ENCODE measurements at places on chromosomes 2 and 18.

- no peak for DNase-seq
Observed at GRCh38 chr2:158894078-158894477, 74.4 kb upstream of the TANC1 start.

DNA sequence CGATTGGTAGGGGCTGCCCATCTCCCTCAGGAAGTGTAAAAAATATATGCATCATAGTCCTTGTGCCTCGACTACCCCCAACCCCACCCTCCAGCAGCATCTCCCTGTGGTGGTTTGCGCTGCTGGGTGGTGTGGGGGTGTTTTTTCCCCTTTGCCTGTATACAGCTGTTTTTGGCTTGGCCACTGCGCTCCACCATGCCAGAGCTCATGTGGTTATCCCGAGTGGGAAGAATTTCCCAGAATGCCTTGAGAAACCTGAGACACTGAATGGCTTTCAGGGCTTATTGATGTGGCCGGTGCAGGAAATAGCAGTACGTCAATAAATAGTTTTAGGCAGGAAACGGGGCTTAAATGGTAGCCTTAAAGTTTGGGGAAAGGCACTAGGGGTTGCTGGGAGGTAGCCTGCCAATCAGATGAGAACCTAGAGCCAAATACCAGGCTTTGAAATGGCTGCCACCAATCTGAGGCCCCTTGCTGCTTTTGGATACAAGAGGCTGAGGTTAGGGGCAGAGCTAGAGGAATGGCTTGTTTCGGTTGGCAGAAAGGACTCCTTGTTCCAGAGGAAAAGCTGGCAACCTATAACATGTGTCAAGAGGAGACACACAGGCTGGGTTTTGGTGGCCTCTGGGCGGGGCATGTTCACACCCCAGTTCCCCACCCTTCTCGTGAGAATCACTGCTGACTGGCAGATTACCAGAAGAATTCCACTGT lies 144.1 kb downstream of the SMAD7 start:
- DNase-seq: no peak

DNA sequence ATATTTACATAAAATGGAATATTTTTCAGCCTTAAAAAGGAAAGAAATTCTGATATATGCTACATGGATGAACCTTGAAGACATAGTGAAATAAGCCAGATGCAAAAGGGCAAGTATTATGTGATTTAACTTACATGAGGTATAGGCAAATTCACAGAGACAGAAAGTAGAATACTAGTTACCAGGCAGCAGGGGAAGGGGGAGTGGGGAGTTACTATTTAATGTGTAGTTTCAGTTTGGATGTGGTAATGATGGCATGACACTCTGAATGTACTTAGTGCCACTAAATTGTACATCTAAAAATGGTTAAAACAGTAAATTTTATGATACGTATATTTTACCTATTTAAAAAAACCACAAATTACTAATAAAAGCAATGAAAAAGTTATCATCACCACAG lies 12.1 kb downstream of the METTL4 start:
- DNase-seq: no peak

GRCh38 chr2:70967189-70967588 lies 11.2 kb upstream of the ANKRD53 start:
- DNase-seq: no peak

DNA sequence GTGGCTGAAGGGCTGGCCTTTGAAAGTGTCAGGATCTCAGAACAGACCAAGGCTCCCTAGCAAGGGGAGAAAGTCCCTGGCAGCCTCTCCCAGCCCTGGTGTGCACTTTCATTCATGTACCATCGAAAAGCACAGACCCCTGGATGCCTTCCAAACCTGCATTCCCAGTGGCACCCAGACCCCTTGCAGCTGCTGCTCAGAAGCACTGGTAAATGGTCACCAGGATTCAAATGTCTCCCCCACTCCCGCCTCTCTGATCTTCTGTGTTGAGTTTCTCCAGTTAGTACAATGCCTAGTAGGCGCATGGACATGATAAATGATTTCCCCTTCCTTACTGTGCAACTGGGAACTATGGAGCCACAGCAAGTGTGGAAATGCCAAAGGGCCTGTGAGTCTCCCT lies 180.0 kb downstream of the GLI2 start:
- DNase-seq: no peak

Measured in GM13976 (cell line).